ENCODE measurements at places on chromosomes 12 and 14. TPM values are rescaled to one million over a fixed set of nuclear protein-coding genes. Genes with fewer than 3 reads are reported as not detected.

DIO3 gene
- not detected for polyA plus RNA-seq

CLEC4A gene
- 6.9 TPM for polyA plus RNA-seq

SIX4 gene
- not detected for polyA plus RNA-seq

GSG1 gene
- not detected for polyA plus RNA-seq

TMBIM4 gene
- 324 TPM for polyA plus RNA-seq

SERPINA3 gene
- polyA plus RNA-seq = not detected

PZP gene
- polyA plus RNA-seq = not detected
